ENCODE measurements at places on chromosomes 16 and 17.
A peak's percentile ranks its signal among the peaks of the same experiment; 100 is the strongest.

DNA sequence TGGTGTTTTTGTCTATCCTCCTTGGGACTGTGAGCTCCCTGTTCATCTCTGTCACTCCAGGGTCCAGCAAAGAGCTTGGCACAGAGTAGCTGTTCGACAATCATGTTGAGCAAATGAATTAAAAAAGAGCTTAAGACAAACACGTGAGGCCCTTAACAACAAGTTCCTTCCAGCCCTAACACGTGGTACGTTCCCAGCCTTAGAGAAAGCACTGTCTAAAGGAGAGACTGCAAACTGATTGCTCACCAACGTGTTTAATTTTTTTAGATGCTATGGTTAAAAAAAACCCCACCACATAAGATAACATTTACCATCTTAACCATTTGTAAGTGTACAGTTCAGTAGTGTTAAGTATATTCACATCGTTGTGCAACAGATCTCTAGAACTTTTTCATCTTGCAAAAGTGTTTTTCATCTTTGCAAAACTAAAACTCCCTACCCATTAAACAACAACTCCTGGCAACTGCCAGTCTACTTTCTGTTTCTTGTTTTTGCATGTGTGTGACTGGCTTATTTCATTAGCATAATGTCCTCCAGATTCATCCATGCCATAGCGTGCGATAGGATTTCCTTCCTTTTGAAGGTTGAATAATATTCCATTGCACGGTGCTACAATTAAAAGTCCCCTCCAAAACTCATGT lies 28.2 kb downstream of the LAT start:
- no peak for DNase-seq

DNA sequence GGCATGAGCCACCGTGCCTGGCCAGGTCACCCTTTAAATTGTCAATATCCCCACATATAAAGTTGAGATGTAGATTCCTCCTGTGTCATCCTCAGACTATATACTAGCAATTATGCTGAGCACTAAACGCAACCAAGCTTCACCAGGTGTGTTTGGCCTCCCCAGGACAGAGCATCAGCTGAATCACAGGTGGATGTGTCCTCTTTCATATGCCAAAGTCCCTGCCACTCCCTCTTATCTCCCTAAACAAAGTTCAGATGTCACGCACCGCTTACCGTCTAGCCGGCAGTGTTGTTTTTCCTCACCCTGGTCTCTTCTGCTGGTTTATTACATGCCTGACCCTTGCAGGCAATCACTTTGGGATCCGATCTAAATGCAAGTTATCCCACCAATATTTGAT lies 43.8 kb upstream of the ARHGAP44 start:
- DNase-seq, result no peak

DNA sequence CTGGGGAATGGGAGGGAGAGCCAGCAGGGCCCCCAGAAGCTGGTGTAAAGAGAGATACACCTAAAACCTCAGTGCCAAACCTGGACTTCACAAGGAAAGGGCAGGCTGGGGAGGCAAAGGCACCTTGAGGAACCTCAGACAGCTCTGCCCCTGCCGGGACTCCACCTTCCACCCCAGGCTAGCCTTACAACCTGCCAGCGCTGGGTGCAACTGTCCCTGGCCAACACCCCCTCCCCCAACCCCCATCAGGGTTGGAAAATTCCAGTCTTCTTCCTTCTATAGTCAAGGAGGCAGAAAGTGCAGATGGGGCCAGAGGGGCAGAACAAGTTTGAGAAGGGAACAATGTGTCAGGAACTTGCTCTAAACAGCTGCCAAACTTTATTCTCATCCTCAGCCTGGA lies 2.2 kb downstream of the YBX2 start:
- DNase-seq, result no peak

GRCh38 chr17:79933863-79934652 lies 94.8 kb upstream of the CBX4 start:
- no peak for DNase-seq

- DNase-seq, result no peak
Observed at GRCh38 chr16:23232806-23233205, 50.3 kb downstream of the SCNN1G start.

DNA sequence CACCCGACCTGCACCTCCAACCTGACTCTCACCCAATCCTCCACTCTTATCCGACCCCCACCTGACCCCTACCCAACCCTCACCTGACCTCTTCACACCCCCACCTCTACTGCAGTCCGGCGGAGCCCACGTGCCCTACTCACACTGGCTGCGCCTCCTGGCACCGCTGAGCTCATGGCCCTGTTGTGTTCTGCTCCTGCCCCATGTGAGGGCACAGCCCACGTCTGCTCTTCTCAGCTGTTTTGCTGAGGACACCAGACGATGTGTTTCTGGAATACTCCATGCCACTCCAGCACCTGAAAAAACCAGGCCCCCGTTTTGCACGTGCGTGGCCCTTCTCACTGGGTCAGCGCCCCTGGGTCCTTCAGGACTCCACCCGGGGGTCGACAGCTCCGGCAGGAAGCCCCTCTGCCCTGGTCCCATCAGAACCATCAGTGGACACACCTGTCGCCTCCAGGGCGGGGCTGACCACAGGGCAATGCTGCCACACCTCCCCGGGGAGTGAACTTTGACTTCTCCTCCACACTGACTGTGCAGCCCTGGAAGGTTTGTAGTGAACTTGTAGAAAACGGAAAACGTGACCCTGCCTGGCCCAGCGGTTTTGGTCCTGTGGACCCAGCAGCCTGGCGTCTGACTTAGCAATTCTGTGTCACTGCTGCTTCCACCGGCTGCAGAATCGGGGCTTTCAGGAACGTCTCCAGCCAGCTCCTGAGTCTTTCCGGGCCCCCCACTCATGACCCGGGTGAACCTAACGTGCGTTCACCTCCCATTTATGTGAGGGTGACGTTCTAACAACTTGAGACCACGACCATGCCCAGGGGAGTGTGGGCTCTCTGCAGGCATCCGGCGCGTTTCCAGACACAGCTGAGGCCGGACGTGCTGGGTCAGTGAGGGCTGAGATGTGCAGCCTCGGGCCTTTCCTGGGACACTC lies 5.7 kb upstream of the RAB40B start:
- no peak for DNase-seq

DNA sequence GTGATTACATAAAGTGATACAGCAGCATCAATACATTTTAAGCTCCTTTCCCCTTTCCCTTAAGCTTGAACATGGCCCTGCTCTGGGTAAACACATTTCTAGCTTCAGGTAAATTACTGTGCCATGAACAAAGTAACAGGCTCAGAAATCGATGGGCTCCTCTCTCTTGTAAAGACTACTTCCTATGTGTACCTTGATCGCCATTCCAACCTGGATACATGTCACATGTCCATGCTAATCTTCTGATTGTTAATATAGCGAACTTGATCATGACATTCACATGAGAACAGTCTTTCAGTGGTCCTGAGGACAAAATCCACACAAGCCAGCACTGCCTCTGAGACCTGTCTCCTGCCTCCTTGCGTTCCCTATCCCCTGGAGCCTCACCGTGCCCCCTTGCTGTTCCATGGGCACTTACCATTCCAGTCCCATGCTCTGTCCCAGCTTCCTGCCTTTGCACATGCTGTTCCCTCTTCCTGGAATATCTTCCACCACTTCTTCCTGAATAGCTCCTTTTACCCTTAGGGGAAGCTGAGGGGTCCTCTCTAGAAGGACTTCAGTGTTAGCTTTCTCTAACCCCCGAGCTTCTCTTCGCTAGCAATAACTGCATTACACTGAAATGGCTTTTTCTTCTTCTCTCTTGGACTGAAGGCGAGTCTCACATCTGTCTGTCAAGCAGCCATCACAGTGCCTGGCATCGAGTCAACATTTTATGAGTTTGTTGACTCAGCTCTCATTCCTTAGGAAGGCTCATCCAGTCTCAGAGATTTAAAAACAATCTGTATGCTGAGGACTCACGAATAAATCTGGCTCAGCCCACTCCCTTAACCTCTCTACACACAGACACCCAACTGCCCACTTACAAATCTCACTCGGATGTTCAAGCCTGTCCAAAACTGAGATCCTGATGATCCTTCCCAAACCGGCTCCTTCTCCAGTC lies 93.3 kb downstream of the ASIC2 start:
- DNase-seq, result no peak

DNA sequence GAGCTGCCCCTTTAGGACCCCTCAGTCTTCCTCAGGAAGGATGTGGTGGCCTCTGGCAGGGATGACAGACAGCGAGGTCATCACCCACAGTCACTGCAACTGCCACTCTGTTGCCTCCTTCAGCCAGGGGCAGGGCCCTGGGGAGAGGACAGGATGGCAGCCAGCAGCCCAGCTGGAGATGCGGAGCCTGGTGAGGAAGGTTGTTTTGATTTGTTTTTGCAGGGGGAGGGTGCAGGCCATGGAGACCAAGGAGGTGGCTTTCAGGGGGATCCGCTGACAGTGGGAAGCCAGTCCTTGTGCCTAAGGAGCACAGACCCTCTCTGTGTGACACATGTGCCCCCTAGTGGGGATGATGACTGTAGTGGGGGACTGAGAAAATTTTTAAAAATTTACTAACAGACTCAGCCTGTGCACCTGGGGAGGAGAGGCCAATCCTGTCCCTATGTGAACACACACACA lies 7.4 kb downstream of the PRCD start:
- DNase-seq, result peak; percentile 86

DNA sequence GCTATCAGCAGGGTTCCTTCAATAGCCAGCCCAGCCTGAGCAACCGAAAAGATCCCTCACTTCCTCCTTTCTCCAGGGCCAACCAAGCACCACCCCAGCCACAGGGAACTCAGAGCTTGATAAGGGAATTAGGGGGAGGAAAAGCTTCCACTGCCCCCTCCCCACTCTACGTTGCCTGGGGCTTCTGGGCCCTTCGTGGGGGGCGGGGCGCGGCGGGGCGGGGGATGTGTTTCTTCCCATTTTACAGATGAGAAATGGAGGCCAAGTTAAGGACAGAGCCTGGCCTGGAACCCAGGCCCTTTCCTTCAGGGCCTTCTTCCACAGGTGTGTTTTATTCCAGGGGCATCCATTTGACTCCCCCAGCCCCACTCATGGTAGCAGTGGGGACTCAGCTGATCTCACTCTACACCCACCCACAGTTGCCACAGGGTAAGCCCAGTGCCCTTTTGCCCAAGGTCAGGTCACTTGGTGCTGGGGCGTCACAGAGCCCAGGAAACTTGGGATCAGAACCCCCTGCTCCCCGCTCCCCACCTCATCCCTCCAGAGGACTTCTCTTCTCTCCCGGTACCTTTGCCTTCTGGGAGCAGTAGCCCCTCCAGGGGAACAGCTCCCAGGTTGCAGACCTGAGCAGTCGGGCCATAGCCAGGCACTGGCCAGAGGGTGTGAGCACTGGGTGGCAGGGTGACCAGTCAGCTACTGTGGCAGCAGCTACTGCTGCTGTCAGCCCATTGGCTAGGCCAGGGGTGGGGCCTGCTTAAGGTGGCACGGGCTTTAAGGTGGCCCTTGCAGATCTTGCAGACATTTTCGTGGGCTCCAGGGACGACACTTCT lies at the start of gene LDHD:
Gene LDHD (minus strand): TSS at position 700 of the 830 bp plus-strand sequence. CDS start 60 bp downstream, at position 640.
- peak; percentile 53 for DNase-seq

DNA sequence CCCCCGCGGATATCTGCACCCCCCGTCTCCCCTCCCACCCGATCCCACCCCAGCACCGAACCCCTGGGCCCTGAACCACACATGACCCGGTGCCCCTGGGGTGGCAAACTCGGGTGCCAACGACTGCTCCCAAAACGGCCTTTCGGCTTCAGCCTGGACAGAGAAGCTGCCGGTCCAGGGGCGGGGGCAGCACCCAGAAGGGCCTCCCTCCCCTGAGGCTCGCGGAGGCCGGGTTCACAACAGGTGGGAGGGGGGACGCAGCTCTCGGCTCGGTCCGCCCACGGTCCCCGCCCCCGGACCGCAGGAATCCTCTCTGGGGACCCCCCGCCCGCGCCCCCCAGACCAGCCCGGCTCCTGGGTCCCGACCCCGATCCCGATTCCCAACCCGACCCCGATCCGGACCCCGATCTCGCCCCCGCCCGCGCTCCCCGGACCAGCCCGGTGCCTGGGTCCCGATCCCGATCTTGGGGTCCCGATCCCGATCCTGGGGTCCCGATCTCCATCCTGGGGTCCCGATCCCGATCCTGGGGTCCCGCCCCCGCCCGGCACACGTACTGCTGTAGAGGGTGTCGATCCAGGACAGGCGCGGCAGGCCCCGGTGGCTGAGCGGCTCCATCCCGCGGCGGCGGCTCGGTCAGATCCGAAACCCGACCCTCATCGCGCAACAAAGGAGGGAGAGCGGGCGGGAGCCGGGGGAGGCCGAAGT lies 516 bp downstream of the ABR start:
- DNase-seq, result peak; percentile 48

DNA sequence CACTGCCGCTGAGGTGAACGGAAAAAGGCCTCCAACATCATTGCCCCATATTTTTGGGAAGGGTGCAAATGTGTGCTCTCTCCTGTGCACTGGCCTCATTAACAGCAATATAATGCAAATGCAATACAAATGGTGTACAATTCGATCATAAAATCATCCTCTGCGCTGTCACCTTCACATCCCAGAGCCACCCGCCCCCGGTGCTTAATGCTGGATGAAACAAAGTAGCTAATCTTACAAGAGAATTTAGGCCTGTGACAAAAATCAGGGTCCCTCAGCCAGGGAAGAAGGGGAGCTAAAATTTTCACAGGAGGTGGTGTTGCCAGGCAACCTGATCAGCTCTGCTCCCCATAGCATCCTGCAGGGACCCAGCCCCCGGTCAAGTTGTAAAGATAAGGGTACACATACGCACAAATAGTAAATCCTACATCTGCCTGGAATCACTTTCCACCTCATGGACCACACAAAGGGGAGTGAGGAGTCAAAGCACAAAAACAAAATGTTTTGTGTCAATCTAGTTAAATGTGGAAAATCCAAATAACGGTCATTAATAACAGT lies 3.0 kb downstream of the TBC1D16 start:
- peak; percentile 13 for DNase-seq

GRCh38 chr17:10243883-10244844 lies 45.8 kb upstream of the GAS7 start:
- no peak for DNase-seq

- DNase-seq, result no peak
Observed at GRCh38 chr16:81127051-81127450, 30.9 kb upstream of the GCSH start.

DNA sequence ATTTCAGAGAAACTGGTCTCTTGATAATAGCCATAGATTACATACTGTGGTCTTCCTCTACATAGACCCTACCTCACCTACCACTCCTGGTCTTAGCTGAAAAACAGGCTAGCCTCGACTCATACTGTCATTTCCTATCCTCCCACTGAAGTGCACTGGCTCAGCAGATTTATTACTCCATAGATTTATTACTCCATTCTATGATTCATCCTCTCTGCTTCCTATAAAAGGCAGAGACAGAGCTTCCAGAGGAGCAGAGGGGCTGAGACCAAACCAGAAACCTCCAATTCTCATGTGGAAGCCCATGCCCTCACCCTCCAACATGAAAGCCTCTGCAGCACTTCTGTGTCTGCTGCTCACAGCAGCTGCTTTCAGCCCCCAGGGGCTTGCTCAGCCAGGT lies at the start of gene CCL7:
Gene CCL7 (plus strand): TSS at position 253 of the 400 bp plus-strand sequence. CDS start 70 bp downstream, at position 323.
- DNase-seq, result no peak

DNA sequence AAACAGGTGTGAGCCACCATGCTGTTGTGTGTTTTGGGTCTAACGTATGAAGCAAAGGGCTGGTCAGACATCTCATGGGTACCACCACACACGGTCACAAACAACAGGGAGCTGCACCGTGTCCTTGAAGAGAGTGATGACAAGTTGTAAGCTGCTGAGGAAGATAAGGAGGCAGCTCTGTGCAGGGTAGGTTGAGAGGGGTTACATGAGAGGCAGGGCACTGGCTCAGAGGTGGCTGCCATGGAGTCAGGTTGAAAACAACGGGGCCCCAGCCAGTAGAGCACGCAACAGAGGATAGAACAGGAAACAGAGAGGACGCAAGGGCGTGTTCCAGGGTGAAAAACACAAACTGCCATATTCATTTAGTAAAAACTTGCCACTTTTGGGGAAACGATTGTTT lies 52.2 kb downstream of the TRARG1 start:
- DNase-seq, result no peak
